Esophagus mucosa (tissue), 1 donor: ENCODE measurements at places on chromosomes 1 and 21.

GRCh38 chr1:229280037-229280828, 9.3 kb downstream of the RAB4A start:
- no peak for ATAC-seq

- ATAC-seq = peak; percentile 49
Measured at GRCh38 chr21:35128536-35128935, 79.4 kb upstream of the RUNX1 start.

DNA sequence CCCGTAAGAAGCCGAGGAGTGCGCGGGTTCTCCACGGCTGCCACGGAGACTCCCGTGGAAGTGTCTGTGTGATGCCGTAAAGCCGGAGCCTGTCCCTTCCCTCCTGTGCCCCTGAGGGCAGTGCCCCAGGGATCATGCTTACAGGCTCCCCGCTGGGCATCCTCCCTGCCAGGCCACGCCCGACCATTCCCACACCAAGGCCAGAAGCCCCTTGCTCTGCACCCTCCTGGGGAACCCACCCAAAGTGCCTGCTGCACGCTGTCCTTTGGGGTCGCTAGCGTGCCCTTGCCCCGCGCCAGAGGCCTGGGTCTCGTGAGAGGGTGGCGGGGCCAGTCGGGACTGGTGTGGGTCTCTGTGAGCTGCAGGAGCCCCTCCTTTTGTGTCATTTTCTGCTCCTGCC, 228.5 kb upstream of the C1orf174 start:
- ATAC-seq = no peak

DNA sequence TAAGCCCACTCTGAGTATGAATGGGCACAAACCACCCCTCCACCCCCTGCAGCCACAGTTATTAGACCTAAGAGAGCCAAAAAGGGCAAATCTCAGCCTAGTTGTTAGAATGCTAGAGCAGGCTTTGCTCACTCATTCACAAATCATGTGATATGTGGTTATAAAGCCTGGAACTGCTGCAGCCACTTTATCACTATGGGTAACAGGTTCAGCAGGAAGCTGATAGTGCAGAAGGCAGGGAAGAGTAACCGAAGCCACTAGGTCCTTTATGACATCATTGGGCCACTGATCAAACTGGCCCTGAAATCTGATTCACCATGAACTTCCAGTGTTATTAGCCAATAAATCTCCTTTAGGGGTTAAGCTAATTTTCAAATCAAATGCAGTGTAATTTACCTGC, 134.7 kb downstream of the GRIK1 start:
- peak; percentile 54 for ATAC-seq

GRCh38 chr1:21517660-21518480, 8.6 kb downstream of the ALPL start:
- ATAC-seq = peak; percentile 19

DNA sequence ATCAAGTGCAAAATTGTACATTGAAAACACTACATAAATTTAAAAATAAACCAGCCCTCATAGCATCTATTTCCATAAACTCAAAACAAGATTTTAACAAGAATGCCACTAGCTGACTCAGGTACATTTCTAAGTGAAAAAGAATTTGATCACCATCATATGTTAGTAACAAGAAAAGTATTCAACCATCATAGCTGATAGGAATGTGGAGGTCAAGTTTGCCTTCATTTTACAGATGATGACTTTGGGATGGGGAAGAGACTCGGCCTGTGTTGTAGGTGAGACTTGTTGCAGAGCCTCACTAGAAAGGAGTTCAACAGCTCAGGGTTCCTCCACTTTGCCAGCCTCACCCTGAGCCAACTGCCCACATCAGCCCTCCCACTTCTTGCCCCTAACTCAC, 318.8 kb upstream of the FAM78B start:
- ATAC-seq = no peak
